Inflammatory macrophage treated with lipopolysaccharide for 1 hour (primary cell): ENCODE measurements at places on chromosomes 3 and 15.

DNA sequence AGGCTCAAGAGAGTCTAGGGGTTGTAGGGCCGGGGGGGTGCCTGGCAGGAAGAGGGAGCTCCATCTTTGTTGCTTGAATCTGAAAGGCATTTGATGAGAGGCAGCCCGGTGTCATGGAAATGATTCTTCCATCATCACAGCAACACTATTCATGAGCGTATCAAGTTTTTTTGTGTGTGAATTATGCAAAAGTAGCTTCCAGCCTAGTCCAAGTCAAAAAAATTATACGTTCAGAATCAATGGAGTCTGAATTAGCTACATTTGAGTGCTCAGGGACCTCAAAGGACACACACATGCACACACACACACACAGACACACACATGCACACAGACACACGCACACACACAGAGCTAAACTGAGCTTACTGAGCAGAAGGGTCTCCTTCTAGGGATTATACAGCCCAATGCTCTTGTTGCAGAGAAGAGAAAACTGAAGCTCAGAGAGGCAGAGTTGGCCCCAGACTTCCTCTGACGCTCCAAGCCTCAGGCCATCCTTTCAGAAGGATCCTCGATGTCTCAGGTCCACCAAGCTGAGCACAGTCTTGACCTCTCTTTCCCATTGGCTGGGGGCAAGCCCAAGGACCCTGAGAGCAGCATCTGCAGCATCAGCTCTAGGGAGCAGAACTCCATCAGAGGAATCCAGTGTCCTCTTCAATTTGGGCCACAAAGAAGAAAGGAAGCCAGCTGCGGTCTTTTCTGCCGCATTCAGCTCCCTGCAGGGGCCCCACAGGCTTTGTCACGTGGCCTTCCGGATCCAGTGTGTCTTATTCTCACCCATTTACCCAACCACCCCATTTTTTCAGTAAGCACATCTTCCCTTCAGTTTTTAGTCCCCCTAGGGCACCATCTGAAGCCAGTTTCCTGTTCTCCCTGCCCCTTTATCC is 228.0 kb downstream of the UACA start:
- no peak for DNase-seq

- no peak for DNase-seq
Observed at GRCh38 chr3:110272525-110272924, 799.1 kb upstream of the NECTIN3 start.

DNA sequence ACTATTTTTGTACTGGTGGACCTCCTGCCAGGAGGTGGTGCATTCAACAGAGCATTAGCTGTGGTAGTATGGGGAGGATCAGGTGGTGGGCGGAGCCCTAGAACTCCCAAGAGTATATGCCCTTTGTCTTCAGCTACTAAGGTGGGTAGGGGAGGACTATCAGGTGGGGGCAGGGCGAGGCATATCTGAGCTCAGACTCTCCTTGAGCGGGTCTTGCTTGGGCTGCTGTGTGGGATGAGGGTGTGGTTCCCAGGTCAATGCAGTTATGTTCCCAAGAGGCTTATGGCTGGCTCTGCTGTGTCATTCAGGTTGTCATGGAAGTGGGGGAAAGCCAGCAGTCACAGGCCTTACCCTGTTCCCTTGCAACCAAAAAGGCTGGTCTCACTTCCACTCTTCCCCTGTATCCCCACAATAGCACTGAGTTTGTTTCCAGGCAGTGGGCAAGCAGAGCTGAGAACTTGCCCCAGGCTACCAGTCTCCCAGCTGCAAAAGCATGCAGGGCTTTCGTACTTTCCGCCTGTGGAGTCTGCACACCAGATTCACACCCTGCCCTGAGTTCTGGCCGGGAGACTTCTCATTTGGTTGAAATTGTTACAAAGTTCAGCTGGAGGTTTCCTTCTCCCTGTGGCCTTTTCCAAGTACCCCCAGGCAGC is 93.7 kb upstream of the DPPA4 start:
- DNase-seq: no peak

DNA sequence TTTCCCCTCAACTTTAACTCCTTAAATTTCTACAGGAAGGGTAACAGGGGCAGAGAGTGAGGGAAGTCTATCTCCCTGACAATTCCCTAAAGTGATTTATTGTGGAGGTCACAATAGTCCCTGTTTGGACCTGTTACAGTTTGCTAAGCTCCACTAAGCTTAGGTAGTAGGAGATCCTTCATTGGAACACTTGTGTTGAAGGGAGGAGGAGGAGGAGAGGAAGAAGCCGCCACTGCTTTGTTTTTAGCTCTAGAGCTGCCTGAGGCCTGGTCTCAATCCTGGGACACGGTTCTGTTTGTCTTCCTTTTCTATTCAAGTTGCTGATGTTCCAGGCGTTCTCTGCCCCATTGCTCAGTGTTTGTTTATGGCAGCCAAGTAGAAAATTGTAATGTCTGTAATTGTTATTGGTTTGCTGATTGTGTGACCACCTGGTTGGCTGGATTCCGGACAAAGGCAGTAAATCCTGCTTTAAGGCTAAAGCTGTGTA is 48.4 kb downstream of the HES1 start:
- no peak for DNase-seq

GRCh38 chr3:49914906-49915305 is 11.2 kb upstream of the MST1R start:
- no peak for DNase-seq
